CD4-positive, alpha-beta T cell treated with Interferon alpha-2 for 1 hour (primary cell): ENCODE measurements at places on chromosomes 1 and 21.

GRCh38 chr1:57089855-57090254, 124.0 kb upstream of the C8B start:
- no peak for DNase-seq

GRCh38 chr1:61078618-61079295, 3.6 kb upstream of the NFIA start:
- no peak for DNase-seq

GRCh38 chr1:109040627-109040988, 1.3 kb downstream of the WDR47 start:
- DNase-seq = no peak

GRCh38 chr1:117695796-117696490, 90.1 kb downstream of the TENT5C start:
- no peak for DNase-seq

GRCh38 chr1:183246436-183246835, 60.4 kb downstream of the LAMC2 start:
- DNase-seq = no peak

DNA sequence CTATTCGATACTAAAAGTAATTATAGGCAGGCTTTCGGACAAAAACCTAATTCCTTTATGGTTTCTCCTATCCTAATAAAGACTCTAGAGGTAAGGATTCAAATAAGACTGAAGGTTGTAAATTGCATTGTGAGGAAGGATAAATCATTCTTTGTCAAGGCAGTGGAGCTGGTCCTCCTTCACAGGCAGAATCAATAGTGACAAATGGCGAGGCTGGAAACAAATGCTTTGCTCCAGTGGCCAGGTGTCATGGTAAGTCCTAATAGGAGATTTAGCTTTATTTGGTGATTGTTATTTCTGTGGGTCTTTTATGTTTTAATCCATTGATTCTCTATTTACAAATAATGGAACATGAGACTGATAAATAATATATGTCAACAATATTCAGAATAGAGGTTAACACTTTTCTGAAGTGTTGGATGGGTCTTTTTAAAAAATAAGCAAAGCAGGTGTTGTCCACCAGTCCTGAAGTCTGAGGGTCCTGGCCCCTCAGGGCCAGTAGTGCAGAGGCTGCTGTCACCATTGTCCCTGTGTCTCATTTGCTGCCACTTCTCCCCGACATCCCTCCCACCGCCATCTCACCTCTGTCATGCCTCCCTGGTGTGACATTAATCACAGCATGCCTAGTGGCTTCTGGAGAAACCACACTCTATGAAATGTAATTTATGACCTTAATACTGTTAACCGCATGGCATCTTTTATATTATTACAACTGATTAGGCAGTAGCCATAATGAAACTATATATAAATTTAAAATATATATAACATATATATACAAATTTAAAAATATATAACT, 120.9 kb upstream of the MAGI3 start:
- DNase-seq = no peak

GRCh38 chr1:88175120-88175630, 508.9 kb upstream of the PKN2 start:
- DNase-seq = no peak

DNA sequence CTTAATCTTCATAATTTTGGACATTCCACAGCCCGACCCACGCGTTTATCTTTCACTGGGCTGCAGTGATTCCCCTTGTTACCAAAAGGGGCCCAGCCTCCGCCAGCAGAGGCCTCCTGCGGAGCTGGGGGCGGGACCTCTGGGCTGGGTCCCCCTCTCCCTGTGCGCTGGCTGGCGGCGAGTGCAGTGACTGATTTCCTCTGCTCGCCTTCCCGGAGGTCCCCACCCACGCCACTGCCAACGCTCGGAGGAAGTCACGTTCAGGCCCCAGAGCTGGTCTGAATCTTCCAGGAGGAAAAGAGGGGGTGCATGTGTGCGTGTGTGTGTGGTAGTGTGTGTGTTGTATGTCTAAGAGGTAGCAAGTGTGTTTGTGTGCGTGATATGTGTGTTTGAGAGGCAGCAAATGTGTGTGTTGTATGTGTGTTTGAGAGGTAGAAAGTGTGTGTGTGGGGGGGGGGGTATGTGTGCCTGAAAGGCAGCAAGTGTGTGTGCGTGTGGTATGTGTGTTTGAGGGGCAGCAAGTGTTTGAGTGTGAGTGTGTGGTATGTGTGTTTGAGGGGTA, 35.0 kb upstream of the JAK1 start:
- DNase-seq = peak; percentile 83

- DNase-seq = no peak
Observed at GRCh38 chr1:211935448-211935970, 99.8 kb downstream of the INTS7 start.

DNA sequence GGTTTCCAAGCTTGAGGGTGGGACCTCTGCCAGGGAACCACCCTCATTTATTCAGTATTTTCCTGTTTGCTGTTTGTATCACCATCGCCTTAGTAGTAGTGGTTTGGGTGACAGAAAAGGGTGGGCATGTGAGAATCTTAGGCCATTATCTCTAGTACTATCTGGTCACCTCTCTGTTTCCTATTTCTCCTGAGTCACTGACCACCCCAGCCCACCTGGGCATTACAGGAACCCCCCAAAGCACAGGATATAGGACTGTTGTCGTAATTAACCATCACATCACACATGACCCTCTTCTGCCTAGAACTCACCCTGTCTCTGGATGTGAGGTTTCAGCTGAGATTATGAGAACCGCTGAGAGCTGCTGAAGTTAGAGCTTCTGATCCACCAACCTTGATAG, 60.4 kb downstream of the IL23R start:
- DNase-seq = peak; percentile 11

GRCh38 chr1:218079820-218080219, 205.3 kb upstream of the RRP15 start:
- DNase-seq = no peak

DNA sequence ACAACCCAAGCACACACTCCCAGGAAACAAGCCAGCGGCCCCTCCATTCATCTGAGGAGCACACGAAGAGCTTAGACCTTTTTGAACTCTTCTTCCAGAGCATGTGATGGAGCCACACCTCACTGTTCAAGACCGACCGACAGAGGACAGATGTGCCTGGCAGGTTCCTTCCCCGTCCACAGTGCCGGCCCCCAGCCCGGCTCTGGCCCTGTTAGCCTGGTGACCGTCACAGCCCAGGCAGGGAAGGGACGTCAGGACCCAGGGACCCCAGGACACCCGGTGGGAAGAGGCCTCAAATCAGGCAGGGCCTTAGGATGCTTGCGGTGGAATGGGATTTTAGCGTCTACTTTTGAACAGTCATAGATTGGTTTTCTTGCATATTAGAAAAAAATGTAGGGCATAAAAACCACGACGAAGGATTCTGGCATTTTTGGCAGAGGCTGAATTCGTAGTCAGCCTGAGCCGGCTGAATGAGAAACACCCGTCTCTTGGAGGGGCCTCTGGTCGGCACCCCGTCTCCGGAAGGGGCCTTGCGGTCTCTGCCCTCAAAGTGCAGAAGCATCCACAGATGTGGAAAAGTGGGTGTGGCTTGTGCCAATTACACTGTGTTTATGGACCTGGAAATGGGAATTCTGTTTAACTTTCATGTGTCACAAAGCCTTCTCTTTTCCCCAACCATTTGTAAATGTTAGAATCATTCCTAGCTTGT, 79.3 kb downstream of the SIK1 start:
- DNase-seq = no peak

DNA sequence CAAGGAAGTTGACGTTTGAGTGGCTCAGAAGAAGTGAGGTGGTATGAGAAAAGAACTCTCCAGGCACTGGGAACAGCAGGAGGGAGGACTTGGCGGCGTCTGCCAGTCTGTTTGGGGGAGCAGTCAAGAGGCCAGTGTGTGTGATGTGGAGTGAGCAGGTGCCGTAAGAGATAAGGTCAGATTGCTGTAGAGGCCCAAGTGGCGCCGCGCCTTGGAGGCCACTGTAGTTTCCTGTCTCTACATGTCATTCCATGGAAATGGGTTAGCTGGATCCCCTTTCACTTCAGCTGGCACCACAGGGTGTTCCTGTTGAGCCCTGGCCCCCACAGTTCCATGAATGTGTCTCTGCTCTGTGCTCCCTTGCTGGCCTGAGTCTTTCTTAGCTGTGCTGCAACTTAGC, 35.5 kb upstream of the PTPRF start:
- no peak for DNase-seq

- no peak for DNase-seq
Observed at GRCh38 chr1:6577831-6578525, 1.8 kb upstream of the ZBTB48 start.

DNA sequence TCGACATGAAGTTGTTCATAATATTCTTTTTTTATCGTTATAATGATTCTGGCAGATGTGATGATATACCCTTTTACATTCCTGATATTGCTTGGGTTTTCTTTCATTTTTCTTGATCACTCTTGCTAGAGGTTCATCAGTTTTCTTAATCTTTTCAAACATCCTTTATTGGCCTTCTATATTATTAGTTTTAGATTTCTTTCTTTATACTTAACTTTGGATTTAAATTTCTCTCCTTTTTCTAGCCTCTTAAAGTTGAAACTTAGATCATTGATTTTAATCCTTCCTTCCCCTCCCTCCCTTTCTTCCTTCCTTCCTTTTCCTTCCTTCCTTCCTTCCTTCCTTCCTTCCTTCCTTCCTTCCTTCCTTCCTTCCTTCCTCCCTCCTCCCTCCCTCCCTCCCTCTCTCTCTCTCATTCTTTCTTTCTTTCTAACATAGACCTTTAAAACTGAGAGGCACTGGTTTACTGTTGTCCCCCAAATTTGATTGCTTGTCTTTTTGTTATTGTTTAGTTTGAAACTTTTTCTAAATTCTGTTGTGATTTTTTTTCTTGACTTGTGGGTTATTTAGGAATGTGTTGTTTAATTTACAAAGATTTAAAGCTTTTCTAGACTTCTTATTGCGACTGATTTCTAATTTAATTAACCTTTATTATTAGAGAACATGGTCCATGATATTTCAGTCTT, 31.6 kb downstream of the HOOK1 start:
- DNase-seq = no peak

- no peak for DNase-seq
Observed at GRCh38 chr1:200228486-200228885, 181.3 kb downstream of the ZNF281 start.

- no peak for DNase-seq
Observed at GRCh38 chr1:247421074-247421473, 5.1 kb downstream of the NLRP3 start.

DNA sequence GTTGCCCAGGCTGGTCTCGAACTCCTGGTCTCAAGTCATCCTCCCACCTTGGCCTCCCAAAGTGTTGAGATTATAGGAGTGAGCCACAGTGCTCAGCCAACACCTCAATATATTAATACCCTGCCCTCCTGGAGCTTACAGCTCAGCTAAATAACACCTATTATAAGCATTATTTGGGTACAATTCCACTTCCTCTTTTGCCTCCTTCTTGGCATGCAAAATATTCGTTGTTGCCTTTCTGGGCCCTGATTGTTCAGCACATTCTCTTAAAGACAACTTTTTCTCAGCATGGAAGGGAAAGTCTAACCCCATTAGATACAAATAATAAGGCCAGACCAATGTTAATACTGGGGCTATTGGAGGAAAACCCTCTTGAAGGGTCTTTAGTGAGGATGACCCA, 2.8 kb downstream of the PAQR7 start:
- no peak for DNase-seq

- DNase-seq = no peak
Observed at GRCh38 chr1:25700626-25701025, 84.0 kb downstream of the MAN1C1 start.

GRCh38 chr1:12456979-12457378, 161.0 kb downstream of the DHRS3 start:
- DNase-seq = no peak

DNA sequence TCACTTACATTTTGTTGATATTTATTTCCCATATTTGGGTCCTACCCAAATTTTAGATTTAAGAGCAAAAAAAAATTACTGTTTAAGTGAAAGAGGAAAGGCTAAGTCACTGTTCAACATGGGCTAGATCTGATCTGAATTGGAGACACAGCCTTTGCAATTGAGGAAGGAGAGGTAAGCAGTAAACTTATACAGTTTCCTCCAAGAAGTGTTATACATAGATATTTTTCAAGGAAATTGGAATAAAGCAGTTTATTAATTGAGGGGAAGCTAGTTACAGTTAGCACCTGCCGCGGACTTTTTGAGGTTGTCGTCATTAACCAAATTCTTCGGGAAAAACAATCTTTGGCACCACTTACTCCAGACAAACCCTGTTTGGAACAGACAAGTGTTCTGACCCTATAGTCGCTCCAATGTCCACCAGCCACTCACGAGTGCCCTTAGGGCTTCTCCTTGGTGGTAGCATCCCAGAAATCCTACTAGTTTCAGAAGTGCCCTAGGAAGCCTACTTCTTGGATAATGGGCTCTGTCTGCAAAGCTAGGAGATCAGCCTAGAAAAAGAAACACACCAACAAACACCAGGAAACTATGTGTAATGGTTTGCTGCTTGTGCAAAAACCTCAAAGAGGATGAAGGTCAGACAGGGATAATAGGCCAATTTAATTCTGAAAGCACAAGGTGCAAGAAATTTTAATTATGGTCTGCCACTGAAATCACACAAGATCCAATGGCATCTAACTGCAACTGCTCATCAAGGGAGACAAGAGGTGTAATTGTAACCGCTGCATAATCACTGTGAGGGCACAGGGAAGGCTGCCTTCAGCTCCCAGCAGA, 2.5 kb downstream of the WLS start:
- no peak for DNase-seq

GRCh38 chr1:11474826-11475225, 4.1 kb upstream of the DISP3 start:
- no peak for DNase-seq

GRCh38 chr1:217917281-217917887, 286.2 kb downstream of the SPATA17 start:
- no peak for DNase-seq

GRCh38 chr1:233015965-233016364, 65.6 kb downstream of the NTPCR start:
- DNase-seq = no peak

GRCh38 chr1:230693221-230693620, 20.7 kb downstream of the AGT start:
- DNase-seq = no peak

GRCh38 chr21:35172231-35172630, 123.1 kb upstream of the RUNX1 start:
- DNase-seq = peak; percentile 14

DNA sequence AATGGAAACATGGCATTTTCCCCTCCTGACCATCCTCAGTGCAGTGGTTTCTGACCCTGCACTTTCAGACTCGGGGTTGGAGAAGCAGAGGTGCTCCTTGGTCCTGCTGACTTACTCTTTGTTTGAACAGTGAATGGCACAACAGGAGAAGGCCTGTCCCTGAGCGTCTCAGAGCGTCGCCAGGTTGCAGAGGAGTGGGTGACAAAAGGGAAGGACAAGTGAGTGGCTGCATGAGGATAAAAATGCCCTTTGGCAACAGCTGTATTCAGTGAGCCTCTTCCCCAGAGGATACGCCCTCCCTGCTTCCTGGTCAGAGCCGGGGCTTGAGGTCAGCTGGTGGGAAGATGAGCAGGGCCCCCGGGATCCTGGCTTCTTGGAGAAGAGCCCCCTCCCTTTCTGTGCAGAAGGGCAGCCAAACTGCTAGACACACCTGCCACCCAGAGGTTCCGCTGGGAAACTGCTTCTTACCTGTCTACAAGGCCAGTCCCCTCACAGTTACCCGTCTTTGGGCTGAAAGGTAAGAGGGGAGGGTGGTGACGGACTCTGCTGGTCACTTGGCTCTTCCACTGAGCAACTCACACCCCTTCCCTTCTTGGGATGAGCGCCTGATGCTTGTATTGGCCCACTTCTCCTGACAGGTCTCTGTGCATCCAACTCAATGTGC, 16.6 kb downstream of the NPL start:
- no peak for DNase-seq
